ENCODE measurements at places on chromosomes 16 and 17.
A peak's percentile ranks its signal among the peaks of the same experiment; 100 is the strongest.

- DNase-seq, result peak; percentile 4
Observed at GRCh38 chr16:11374255-11374654, 29.0 kb downstream of the RMI2 start.

DNA sequence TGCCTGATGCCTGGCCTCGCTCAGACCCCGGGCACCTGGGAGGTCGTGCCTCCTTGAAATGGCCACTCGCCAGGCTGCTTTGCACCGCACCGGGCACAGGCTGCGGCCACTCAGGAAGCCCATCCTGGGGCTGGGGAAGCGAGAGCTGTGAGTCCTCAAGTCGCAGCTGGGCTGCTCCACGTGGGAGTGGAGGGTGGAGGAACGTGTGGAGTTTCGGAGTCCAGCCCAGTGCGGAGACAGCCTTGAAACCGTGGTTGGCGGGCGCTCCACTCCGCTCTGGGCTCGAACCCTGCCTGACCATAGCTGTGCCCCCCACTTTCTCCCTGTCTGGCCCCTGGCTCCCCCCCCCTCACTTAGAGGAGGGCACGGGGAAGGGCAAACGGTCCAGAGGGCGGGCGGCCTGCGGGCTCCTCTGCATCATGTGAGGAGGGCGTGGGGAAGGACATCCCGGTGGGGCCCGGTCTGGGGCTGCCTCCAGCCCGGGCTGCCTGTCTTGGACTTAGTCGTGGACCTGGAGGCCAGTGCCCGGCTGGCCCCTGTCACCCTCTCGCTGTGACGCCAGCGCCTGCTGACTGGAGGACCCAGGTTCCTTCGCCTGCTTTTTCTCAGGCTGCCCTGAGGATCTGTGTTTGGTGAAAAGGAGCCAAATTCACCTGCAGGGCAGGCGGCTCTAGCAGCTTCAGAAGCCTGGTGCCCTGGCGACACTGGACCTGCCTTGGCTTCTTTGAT is 2.5 kb downstream of the UBE2I start:
- no peak for DNase-seq

GRCh38 chr16:27620541-27620940 is 70.6 kb downstream of the KATNIP start:
- DNase-seq, result no peak

DNA sequence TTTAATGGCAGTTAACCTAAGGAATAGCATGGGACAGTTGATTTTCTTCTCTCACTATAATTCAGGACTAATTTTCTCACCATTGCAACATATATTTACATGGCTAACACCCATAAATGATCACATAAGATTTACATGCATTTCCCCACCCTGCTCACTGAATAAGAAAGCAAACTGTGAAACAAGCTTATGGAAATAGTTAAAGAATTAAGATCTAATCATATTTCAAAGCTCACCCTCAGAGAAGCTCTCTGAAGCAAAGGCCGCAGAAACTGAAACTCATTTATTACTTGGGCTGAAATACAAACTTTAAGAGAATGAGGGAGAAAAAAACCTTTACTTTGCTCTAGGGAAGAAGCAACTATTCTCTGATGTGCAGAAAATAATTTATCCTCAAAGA is 218.7 kb upstream of the AXIN2 start:
- DNase-seq, result no peak

GRCh38 chr16:1159973-1160772 is 7.3 kb downstream of the CACNA1H start:
- no peak for DNase-seq

- DNase-seq, result no peak
Observed at GRCh38 chr17:19402171-19402570, 8.9 kb upstream of the RNF112 start.

GRCh38 chr17:27295945-27296344 is 2.0 kb downstream of the WSB1 start:
- DNase-seq, result no peak

GRCh38 chr17:57508671-57509070 is 236.4 kb downstream of the CCDC182 start:
- DNase-seq, result no peak

- no peak for DNase-seq
Observed at GRCh38 chr16:19837331-19837980, 47.2 kb downstream of the GPRC5B start.

DNA sequence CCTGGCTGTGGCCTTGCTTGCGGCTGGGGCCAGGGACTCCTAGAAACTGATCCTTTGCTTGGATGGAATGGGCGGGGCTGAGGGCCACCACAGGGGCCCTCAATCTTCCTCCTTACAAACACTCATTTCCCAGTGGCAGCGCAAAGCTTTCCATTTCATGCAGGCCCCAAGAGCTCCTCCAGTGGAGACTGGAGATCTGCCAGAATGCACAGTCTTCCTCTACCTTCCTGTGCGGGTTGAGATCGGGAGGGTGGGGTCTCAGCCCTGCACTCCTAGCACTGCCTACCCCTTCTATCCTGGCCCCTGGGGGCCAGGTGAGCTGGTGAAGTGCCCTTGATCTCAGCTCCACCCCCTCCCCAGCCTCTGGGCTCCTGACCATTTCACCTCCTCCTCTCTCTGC is 1.7 kb downstream of the NRN1L start:
- peak; percentile 68 for DNase-seq

- no peak for DNase-seq
Observed at GRCh38 chr16:84875846-84876245, 56.1 kb downstream of the CRISPLD2 start.

DNA sequence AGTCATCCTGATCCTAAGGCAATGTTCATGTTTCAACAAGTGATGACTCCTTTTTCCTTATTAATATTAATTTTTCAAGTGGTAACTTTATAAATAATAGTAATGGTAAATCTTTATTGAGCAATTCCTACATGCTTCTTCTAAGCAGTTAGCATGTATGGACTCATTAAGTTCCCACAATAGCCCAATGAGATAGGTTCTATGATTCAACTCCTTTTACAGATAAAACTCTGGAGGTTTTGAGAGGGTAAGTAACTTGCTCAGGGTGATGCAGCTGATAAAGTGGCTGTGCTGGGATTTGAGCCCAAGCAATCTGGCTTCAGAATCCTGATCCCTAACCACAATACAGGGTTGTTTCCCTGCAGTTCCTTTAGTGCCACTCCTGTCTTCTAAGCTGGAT is 25.3 kb downstream of the SLC47A1 start:
- DNase-seq, result no peak

DNA sequence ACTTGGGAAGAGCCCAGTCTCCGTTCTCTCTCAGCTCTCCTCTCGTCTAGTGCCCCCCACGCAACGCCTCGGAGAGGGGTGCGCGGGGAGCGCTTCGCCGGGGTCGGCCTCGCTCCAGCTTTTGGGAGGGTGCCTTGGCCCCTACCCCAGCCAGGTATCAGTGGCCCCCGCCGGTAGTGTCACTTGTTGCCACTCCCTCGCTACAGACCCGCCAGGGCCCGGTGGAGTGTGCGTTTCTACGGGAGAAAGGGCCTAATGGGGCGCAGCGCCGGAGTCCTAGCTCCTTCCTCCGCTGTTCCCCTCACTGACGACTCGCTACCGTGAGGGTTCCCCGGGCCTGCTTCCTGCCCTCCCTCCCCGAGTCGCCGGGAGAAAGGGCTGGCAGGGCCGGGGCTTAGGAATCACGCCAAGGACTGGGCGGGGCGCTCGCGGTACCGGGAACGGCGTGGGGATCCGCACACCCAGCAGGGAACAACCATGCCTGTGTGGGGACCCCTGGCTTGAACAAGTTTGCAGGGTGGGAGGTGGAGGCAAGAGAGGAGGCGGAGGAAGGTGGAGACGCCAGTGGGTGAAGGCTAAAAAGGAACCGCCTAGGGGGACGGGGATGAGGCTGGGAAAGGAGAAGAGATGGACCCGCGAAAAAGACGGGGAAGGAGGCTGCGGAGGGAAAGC is 997 bp upstream of the CDH11 start:
- peak; percentile 73 for DNase-seq

DNA sequence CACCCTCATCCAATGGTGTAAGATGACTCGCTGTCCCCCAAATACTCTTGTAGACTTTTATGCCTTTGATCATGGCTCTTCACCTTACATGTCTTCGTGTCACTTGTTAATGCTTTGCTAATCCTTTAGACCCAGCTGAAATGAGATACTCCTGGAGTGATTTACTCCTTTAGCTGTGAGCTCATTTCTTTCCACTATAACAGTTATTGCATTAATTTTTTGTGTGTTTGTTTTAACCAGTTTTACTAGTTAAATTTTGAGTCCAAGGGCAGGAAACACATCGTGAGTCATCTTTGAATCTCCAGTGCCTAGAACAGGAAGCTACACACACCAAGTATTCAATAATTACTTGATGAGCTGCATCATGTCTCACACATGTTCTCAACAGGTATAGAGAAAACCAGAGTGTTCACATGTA is 6.5 kb upstream of the CTCF start:
- no peak for DNase-seq

GRCh38 chr16:7839568-7839967 is 506.9 kb downstream of the RBFOX1 start:
- no peak for DNase-seq

DNA sequence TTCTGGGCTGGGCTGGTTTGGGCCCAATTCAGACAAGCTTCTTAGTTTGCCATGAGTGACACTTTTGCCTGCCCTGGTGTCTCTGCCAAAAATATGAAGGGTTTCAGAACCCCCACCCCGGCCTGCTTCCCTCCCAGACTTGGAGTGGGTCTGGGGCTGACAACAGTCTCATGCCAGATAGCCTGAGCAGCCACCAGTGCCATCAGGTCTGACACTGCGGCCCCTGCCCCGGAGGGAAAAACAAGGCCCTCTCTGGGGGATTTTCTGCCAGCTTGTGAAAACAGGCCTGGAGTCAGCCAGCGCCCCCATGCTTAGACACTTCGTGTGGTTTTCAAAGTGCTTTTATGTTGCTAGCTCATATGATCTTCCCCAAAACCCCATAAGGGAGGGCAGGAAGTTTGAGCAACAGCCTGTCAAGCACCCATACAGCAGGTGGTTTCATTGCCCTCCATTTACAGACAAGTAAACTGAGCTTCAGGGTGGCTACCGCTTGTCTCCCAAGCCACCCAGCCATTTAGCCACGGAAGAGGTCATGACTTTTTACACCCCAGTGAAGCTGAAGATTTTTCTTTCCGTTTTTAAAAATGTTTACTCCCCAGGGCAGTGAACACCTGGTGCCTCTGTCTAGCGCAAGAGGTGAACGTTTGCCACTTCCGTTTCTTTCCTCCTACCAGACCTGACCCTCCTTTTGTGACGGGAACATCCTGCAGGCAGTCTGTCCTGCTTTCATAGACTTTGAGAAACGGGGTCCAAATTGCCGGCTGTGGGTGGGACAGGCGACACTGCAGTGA is 300.6 kb downstream of the SEC14L1 start:
- DNase-seq, result no peak

- no peak for DNase-seq
Observed at GRCh38 chr17:40301315-40301714, 7.7 kb upstream of the RARA start.

DNA sequence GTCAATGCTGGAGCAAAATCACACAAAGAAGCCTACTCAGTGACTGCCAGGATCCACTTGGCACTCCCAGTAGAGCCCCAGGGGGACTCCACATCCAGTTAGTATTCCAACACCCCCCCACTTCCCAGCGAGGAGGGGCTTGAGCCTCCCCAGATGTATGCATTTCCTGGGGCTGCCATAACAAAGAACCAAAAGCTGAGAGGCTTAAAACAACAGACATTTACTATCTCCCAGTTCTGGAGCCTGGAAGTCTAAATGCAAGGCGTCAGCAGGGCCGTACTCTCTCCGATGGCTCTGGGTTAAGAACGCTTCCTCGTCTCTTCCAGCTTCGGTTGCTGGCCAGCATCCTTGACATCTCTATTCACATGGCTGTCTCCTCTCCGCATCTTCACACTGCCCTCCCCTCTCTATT is 23.0 kb upstream of the GNA13 start:
- no peak for DNase-seq

DNA sequence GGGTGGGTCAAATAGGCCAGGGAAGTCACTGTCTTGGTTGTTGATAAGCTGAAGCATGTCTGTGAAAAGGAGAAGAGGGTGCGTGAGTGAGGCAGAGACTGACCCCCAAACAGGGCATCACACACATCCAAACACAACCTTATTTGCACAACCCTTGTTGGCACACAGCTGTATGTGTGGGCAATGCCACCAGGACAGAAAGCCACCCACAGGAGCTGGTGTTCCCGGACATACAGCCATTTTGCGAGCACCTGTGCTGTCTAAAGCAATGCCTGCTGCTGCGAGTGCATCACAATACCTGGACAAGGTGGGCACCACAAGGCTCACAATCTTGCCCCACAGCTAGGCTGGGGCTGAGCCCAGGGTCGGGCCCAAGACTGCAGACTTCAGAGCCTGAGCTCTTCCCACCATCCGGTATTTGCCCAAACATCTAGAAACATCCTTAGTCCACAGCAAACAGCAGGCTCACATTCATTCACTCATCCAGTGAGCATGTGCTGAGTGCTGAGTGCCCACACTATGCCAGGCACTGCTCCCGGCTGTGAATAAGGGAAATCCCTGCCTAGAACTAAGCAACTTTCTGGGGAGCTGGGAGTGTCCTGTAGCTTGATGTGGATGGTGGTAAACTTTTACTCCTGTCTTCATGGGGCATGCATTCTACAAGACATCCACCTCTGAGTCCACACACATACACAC is 16.2 kb downstream of the SREBF1 start:
- no peak for DNase-seq

GRCh38 chr17:55212880-55213279 is 51.9 kb upstream of the HLF start:
- no peak for DNase-seq

DNA sequence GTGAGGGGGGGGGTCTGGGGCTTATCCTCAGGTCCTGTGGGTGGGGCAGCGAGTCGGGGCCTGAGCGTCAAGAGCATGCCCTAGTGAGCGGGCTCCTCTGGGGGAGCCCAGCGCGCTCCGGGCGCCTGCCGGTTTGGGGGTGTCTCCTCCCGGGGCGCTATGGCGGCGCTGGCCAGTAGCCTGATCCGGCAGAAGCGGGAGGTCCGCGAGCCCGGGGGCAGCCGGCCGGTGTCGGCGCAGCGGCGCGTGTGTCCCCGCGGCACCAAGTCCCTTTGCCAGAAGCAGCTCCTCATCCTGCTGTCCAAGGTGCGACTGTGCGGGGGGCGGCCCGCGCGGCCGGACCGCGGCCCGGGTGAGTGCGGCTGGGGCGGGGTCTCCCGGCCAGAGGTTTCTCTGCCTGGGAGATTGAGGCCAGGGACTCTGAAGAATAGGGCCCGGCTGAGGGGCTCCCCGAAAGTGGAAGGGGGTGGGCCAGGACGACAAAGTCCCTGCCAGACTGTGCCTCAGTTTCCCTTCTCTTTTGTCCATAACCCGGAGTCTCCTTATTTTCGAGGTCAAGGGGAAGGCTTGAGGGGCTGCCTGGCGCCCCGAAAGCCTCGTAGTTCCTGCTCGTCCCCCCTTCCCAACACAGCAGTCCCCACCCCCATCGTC is at the start of gene FGF11:
TSS of gene FGF11 (plus strand) at position 51 of the 651 bp plus-strand sequence. CDS start at position 160, 109 bp downstream.
- DNase-seq, result no peak

DNA sequence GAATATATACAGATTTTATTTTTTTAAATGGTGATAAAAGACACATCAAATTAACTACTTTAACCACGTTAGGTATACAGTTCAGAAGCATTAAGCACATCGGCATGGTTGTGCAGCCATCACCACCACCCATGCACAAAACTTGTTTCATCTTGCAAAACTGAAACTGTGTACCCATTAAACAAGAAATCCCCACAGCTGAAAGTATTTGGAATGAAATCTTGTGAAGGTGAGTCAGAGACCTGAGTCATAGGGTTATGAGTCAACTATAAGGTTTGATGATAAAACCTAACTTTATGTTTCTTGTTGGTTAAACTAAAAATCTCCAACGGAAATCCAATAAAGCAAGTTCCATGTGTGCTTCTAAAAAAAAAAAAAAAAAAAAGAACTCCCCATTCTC is 561.6 kb upstream of the PSMD7 start:
- no peak for DNase-seq
